Stimulated activated CD4-positive, alpha-beta T cell treated with anti-CD3 and anti-CD28 coated beads, Interleukin-1b, Interleukin-23, amount 100 ng/mL, for 1 hour (primary cell): ENCODE measurements at places on chromosomes 5 and 9.

GRCh38 chr5:1341863-1342262 lies 3.0 kb downstream of the CLPTM1L start:
- no peak for DNase-seq

GRCh38 chr5:126469536-126470316 lies 46.5 kb downstream of the GRAMD2B start:
- DNase-seq: no peak

DNA sequence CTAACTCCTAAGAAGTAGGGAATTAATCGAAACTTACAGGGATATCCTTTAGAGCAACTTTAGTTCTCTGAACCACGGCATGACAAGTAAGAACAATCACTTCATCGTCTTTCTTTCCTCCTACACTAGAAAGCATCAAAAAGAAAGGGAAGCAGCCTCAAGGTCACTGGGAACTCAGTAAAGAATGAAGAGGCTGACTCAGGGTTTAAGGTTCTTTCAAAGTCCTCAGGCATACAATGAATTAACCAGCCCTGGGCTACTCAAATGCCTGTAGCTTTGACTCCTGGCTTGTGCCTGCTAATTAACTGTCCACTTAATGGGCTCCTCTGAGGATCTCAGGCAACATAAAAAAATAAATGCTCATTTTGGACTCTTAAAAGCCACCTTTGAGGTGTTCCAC lies 102.0 kb downstream of the TRIM32 start:
- no peak for DNase-seq

GRCh38 chr5:9547122-9547947 lies 1.5 kb upstream of the SEMA5A start:
- DNase-seq: no peak

- no peak for DNase-seq
These were observed 242.1 kb upstream of the NUDT12 start for GRCh38 chr5:103804711-103805110.

DNA sequence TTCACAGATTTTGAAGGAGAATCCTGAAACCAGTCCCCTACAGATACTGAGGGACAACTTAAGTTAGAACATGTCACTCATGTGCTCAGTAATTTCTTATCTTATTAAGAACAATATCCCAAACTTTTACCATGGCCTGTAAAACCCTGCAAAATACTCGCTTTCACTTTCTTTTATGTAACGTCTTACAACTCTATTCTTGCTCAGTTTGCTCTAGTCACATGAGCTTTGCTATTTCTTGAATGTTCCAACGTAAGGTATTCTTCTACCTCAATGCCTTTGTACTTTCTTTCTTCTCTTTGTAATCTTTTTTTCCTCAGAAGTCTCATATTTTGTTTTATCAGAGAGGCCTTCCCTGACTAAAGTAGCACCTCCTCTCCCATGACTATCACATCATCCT lies 14.1 kb downstream of the TMEM38B start:
- DNase-seq: no peak

DNA sequence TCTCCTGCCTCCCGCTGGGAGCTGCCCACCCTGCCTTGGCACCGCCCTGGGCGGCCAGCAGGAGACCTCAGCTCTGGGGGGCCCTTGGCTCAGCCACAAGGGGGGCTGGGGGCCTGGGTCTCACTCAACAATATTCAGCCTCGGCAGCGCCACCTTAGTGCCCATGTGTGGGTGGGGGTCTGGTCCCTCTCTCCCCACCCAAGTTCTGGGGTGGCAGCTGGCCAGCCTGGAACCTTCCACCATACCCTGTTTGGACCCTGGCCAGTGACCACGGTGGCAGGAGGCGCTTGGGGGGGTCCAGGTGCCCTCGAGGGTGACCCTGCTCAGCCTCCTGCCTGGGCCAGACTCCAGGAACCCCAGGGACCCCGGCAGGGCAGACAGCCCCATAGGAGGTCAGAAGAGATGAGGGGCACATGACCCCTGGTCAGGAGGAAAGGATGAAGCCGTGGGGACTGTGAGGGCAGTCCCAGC lies 22.2 kb downstream of the NKD2 start:
- DNase-seq: no peak

GRCh38 chr9:132026932-132027585 lies 52.6 kb downstream of the MED27 start:
- DNase-seq: no peak

GRCh38 chr5:174319551-174319950 lies 274.0 kb downstream of the NSG2 start:
- DNase-seq: no peak

- no peak for DNase-seq
These were observed 9.1 kb upstream of the TRPM3 start for GRCh38 chr9:71130521-71130920.

GRCh38 chr9:78213712-78214111 lies 22.2 kb upstream of the CEP78 start:
- DNase-seq: no peak
